Chondrocyte (in vitro differentiated cells): ENCODE measurements at places on chromosomes 1 and 21.

DNA sequence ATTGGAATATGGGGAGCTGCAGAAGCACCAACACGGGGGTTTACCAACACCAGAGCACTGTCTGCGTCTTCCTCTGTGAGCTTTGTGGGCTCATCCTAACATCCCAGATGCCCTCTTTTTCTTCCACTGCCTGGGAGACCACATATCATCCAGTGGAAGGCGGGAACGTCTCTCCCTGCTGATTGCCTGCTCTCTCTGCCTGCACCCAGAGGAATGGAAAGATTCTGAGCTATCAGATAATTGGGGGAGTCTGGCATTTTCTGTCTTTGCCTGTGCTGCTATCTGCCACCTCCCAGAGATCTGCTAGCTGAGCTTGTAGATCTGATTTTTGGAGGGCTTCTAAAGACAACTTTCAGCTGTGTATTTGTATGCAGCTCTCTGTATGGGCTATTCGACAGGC, 166.2 kb upstream of the PLXNA2 start:
- DNase-seq = no peak

DNA sequence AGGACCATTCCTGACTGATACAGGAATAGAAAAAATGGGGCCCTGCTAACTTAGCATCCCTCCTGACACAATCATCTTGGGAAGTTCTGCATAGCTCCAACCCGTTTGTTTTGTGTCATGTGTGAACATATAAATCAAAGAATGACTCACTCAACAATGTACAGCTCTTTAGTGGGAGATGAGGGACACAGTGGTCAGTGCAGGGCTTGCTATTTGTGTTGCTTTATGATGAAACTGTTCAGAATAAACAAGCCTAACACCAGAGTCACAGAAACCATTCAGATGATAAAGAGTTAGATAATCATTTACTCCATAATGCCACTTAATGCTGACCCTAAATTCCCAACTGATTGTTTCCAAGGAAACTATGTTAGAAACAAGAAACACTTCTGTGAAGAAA, 154.2 kb upstream of the ZNHIT6 start:
- no peak for DNase-seq

- DNase-seq = no peak
Observed at GRCh38 chr1:180173952-180174351, 19.3 kb downstream of the QSOX1 start.

DNA sequence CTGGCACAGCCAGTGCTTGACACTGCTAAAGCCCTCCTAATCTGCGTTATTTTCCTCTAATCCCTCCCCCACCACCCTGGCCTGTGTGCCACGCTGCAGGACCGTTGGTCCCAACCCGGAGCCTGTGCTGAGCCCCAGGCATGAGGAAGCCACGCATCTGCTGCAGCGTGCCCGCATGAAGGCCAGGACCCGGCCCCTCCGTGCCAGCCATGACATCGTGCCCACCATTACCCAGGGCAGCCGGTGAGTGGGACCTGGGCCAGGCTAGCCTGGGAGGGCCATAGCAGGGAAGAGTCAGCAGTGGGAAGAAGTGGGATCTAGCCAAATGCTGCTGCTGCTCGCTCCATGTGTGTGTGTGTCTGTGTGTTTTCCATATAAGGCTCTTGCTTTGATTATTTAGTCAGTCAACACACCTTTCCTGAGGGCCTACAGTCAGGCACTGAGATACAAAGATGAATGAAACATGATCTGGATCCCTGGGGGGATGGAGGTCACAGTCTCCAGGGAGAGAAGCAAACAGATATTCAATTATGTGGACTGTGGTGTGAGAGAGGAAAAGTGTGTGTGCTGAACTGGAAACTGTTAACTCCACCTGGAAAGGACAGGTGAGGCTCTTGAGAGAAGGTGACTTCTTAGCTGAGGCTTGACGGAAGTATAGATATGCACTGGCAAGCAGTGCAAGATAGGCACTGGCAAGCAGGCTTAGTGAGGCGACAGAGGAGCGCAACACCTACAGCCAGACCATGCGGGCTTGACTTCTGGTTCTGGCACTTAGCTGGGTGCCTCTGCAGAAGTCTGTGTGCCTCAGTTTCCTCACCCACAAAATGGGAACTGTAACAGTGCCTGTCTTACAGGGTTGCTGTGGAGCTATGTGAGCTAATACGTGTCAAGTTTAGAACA, 15.9 kb downstream of the KIAA1614 start:
- DNase-seq = no peak

GRCh38 chr1:201248721-201249559, 34.4 kb upstream of the PKP1 start:
- DNase-seq = no peak
